ENCODE measurements at places on chromosomes 12 and 14.

DNA sequence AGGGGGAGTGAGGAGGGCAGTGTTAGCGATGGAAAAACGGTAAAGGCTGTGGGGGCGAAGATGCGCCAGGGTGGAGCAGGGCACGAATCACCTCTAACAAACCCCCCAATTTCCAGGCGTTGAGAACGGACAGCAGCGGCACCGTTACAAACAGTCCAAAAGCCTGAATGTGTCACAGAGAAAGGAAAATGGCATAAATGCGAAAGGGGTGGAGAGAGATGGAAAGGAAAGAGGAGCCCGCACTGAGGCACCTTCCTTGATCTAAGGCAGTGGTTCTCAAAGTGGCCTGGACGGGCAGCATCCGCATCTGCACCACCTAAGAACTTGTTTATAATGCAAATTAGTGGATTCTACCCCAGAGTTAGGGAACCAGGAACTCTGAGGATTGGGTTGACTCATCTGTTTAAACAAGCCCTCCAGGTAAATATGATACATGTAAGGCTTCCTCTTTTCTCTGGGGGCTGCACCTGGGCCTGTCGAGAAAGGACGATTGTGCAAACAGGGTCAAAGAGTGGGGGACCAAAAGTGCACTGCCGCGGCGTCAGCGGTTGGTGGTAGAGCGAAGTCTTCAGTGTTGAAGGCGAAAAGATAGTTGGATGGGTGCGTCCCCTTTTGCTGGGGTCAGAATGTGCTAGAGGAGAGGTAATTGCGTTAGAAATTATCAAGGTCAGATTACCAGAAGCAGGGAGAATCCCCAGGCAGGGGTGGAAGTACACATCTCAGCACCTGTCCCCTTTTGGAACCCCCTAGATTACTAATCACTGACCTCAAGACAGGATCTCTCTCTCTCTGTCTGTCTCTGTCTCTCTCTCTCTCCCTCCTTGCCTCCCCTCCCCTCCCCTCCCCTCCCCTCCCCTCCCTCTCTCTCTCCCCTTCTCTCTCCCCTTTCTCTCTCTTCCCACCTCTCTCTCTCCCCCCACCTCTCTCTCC, 1.3 kb upstream of the KCNH5 start:
- no peak for DNase-seq

- no peak for DNase-seq
Observed at GRCh38 chr12:8057839-8058238, 8.3 kb downstream of the C3AR1 start.

- DNase-seq, result no peak
Observed at GRCh38 chr12:117334855-117335587, 26.4 kb downstream of the NOS1 start.

DNA sequence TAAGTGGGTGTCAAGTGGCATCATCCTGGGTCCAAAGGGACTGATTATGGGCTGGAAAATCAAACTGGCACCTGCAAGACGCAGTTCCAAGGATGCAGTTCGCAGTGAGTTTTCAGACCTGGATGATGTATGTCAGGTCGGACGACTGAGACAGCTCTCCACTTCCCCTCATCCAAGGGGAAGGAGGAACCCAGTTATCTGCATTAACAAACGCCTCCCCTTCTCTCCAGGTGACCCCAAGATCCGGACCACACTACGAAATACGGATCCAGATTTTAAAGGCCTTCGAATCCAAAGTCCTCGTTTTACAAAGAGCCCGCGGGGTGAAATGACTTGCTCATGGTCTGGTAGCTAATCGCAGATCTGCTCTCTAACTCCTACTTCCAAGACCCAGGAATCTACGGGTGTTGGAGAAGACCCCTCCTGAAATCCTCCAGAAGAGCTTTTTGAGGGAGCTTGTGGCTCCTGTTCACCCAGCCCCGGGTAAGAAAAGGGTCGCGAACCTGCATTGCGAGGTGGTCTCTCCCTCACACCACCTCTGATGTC, 460 bp upstream of the SYNE2 start:
- DNase-seq, result peak; percentile 62

- DNase-seq, result no peak
Observed at GRCh38 chr12:82319276-82319675, 38.9 kb downstream of the CCDC59 start.

GRCh38 chr12:90080616-90081015, 372.0 kb upstream of the ATP2B1 start:
- no peak for DNase-seq

DNA sequence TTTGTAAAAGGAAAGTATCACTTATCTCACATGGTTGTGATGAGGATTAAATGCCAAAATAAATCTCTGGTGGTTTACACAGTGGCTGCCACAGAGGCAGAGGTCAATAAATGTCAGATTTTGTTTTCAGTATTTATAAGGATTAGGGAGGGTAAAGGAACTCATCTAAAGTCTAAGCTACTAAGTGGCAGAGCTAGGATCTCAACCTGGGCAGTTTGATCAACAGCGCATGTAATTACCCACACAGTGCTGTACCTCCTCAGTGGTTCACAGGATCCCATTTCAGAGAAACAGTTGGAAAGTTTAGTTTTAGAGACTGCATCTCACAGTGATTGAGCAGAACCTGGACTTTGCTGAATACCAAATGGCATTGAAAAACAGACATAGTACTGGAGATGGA, 44.9 kb upstream of the RIC8B start:
- DNase-seq, result no peak

GRCh38 chr12:40681148-40681547, 11.1 kb upstream of the CNTN1 start:
- DNase-seq, result no peak

DNA sequence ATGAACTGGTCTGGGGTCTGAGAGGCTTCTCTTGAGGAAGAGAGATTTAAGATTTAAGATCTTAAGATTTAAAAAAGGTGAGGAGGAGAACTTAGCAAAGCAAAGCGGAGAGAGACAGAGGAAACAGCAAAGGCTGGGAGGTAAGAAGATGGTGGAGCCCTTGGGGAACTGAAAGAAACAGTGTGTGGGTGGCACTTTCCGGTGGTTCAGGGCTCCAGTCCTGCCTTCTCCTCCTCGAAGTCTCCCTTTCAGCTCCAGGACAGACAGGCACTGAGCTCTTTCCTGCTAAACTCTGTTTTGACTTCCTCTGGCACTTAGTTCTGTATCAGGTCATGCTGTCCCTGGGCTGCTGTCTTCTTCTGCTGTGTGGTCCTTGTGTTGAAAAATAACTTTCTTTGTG, 298.7 kb upstream of the SRRM4 start:
- no peak for DNase-seq

DNA sequence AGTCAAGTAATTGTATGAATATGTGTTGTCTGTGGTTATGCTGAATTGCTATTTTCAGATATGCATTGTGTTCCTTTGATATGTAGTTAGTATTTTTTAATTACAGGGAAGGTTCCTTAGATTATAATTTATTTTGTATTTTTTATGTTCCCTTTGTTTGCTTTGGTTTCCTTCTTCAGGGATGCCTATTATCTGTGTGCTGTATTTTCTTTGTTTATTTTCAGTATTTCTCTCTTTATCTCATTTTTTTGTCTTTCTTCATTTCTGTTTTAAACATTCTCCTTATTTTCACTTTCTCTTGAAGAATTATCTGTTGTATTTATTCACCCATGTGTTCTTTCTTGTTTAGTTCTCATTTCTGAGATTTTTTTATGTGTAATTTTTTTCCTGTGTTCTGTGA, 163.1 kb downstream of the EMP1 start:
- DNase-seq, result no peak

Data from SW 1271 (cell line).